ENCODE measurements at places on chromosomes 5 and 9.

DNA sequence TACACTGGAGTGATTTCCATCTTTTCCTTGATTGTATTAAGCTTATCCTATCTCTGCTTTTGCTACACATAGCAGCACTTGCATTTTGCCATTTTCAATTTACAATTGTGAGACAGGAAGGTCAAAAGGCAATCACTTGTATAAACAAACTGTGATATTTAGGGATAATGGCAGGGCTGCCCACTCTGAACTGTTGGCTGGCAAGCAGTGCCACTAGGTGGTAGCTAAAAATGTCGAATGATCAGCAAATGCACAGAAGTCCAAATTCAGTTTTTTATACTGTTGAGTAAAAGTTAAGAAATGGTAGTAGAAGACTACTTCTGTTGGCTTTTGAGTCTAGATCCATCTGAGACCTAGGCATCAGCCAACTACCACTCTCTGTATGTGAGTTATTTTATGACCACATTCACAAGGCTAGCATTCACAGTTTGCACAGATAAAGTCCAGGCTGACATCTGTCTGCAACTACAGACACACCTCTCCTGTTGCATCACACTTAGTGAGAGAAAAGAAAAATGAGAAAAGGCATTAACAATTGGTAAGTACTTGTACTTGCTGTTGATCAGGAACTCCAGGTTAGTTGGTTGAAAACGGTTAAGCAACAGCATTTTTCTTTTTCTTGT lies 108.8 kb upstream of the ASTN2 start:
- DNase-seq, result no peak

GRCh38 chr5:179867476-179867875 lies 8.9 kb upstream of the MRNIP start:
- DNase-seq, result no peak

DNA sequence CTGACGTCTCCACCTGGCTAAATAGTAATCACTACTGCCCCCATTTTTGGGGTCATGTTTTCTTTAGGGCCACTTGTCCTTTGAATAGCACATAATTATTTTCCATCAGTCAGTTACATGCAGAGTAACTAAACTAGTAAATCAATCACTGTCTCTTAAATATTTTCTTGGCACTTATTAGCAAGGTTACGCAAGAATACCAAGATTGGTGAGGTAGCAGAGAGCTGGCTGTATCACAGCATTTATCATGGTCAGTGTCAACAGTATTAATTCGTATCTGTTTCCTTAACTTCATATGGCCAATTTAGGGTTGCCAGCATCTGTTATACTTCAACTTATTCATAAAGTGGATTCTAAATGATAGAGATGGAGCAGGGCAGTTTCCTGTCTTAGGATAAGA lies 346.8 kb upstream of the FAM174A start:
- DNase-seq, result no peak

- no peak for DNase-seq
Measured at GRCh38 chr9:107693625-107694326, 204.2 kb upstream of the KLF4 start.

- peak; percentile 68 for DNase-seq
Measured at GRCh38 chr9:90433398-90433941, 209.2 kb downstream of the DIRAS2 start.

DNA sequence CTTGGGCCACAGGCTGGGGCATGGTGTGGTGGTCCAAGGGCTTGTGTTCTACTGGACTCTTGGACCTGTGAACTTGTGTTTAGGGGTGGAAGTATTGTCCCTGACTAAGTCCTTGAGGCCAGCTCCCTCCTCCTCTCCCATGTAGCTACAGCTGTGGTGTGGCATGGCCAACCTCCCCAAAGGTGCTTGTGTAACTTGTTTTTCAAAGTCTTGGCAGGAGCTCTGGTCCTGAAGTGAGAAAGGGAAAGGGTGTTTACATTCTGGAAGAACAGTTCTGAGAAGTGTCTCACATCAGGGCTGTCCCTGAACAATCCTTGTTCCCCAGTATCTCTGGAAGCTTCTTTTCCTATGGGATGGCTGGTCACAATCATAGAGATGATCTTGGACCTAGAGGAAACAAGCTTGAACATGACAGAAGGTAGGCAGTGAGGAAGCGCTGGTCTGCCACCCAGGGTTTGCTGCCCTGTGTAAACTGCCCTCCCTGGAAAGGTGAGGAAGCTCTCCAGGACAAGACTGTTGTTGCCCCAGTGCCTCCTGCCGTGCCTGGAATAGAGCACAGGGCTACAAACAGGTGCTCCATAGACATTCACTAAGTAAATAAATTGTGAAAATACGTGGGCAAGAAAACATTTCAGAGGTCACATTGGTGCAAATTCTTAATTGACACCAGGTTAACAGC lies 64.6 kb upstream of the KLF9 start:
- DNase-seq, result no peak

DNA sequence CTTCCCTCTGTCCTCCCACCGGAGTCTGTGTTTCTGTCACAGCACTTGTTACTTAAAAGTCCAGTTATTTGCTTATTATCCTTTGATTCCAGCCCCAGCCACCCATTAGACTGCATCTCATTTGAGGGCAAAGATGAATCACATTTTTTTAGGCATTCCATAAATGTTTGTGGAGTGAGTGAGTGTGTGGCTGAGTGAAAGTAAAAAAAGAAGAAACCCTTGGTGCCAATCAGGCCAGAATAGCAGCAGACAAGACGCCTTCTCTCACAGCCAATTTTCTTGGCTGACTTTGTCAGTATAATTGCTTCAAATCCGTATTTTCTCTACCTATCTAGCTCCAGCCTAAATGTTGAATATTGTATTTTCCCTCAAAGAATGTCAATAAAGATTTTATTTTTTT lies 613.0 kb upstream of the WWC1 start:
- no peak for DNase-seq

GRCh38 chr5:35902046-35902672 lies 36.3 kb downstream of the CAPSL start:
- DNase-seq, result no peak

DNA sequence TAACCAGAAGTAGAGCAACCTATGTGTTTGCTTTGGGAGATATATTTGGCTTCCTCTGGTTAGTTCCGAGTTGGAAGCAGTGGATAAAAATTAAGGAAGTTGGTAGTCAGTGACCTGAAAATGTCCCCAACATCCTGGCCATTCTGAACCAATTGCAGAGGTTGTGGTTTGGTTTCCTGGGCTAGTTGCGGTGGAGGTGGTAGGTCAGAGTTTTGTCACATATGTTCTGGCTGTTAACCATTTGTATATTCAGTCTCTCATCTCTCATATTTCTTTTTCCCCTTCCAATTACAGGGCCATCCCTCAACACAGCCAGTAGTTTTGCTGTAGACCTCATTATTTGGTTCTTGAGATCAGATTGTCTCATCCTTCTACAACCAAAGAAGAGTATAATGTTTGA lies 1026.9 kb downstream of the PTPRD start:
- no peak for DNase-seq

DNA sequence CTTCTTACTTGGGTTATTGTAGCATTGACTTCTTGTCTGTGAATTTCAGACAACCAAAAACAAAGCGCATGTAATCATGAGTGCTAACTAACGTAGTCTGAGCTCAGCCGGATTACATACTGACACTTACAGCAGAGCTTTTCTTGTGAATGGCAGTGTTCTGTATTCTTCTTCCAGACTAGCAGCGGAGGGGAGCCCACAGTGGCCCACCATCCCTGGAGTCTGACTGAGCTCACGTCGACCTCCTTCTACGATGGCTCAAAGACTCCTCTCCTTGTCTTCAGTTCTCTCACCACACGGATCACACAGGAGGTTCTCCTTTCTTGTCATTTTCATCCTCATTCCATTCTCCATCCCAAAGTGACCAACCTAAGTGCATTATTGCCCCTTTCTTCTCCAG lies 211.4 kb downstream of the CHSY3 start:
- DNase-seq, result no peak

GRCh38 chr5:9617221-9617620 lies 12.9 kb downstream of the TAS2R1 start:
- DNase-seq, result no peak

GRCh38 chr5:109645707-109646192 lies 44.0 kb upstream of the MAN2A1 start:
- DNase-seq, result peak; percentile 14

DNA sequence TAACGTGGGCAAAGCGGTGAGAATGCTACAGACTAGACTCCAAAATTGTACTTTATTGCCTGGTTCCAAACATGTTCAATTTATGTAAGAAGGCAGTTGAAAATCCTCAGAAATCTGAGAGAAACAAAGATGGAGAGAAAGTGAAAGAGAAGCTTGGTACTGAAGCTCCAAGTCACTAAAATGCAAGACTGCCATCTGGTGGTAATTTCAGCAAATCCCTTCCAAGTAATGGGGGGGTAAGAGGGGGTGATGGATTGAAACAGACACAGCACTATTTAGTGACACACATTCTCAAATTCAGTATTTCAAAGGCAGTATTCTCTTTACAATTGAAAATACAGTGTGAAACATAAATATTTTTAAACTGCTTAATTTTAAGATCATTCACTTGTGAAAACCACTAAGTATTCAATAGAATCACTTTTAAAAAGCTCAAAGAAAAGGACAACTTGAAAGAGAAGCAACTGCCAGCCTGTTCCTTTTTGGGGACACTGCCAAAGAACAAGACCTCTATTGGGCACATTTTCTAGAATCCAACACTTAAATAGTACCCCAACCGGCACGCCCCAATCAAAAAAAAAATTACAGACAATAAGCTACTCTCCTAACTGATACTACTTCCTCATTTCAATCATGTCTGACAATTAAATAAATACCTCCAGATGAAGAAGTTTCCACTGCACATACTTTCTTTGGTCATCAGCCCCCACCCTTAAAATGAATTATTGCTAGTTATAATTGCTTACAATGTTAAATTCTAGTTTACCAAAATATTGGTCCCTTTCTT lies 131.5 kb downstream of the AGTPBP1 start:
- peak; percentile 85 for DNase-seq

GRCh38 chr9:3018071-3018470 lies 174.2 kb upstream of the PUM3 start:
- DNase-seq, result no peak

- DNase-seq, result no peak
Measured at GRCh38 chr9:117796681-117797080, 92.5 kb downstream of the TLR4 start.

GRCh38 chr5:62386824-62387223 lies 16.9 kb downstream of the DIMT1 start:
- no peak for DNase-seq

DNA sequence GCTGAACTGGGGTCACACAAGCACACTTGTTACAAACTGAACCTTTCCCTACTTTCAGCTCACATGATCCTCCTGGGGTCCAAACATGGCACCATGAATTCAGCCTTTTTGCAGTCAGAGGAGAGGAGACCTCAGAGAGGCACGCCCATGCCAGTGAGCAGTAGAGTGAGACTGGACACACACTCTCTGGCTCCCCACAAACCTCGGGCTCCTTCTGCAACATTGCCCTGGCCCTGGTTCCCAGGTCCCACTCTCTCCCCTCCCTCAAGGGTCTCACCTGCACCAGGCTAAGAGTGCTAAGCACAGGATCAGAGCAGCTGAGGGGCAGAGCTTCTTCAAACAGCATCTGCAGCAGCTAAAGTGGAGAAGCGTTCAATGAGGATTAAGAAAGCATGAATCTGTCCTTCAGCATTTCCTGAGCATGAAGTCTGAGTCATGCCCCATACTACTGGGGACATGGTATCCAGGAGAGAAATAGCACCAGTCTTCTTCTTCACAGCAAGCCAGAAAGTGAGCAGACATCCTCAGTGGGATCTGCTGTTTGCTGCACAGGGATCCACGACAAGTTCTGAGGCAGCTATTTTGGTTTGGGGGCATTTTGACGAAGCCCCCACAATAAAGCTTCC lies 27.2 kb downstream of the SLC35A4 start:
- no peak for DNase-seq

DNA sequence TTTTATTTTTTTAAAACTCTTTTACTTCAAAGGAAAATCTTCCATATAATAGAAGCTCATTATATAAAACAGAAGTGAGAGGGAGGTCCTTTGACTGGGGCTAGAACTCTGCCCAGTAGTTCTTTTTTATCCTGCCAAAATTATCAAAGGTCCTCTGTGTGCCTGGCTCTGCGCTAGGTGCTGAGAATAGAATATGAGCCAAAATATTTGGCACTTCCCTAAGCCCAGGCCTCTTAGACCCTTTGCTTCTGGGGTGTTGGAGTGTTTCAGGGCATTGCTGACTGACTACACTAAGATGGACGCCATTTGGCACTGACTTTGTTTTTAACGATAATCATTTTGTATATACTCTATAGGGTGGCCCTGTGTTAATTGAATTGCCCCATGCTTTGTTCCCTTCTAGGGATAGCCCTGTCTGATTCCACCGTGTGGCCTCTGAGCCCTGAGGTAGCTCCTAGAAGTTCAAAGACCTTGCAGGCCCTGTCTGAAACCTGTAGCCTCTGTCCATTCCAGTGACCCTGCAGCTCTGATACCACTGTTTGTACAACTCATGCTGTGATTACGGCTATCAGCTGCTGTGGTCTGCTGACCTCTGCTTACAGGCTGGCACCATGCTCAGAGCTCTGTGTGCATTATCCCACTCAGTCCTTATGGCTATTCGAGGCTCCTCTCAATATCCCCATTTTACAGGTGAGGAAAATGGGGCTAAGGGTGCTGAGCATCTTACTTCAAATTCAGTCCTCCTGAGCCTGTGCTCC lies 84.3 kb upstream of the SHB start:
- DNase-seq, result no peak

DNA sequence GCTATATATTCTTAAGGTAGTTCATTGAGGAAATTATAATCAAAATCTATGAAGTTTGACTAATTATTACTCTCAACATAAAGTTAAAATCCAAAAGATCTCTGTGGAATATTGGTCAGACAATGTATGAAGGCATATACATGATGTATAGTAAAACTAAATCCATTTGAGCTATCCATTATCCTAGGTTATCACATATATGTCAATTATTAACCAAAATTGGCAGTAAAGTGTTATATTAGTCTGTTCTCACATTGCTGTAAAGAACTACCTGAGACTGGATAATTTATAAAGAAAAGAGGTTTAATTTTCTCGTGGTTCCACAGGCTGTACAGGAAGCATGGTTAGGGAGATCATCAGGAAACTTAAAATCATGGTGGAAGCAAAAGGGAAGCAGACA lies 511.7 kb upstream of the SGCD start:
- DNase-seq, result no peak

DNA sequence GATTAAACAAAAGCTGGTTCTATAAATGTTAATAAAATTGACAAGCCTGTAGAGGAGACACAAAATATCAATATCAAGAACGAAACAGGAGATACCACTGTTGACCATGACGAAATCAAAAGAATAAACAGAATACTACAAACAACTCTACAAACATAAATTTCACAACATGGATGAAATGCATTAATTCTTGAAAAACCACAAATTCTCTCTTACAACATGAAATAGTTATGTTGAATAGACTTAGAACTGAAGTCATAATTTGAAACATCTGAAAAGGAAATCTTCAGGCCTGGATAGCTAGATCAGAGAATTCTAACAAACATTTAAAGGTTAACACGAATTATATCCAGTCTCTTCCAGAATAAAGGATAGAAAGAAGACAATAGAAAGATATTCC lies 6.9 kb upstream of the SPATA31C1 start:
- no peak for DNase-seq

GRCh38 chr5:150067405-150067960 lies 18.9 kb downstream of the CSF1R start:
- no peak for DNase-seq

- no peak for DNase-seq
Measured at GRCh38 chr9:13478639-13479038, 199.1 kb upstream of the MPDZ start.

GRCh38 chr9:34500623-34501267 lies 22.0 kb downstream of the ENHO start:
- peak; percentile 88 for DNase-seq

All from iPS-NIHi11 (cell line).